Activated CD4-positive, alpha-beta T cell treated with anti-CD3 and anti-CD28 coated beads, Interleukin-2, amount 10 ng/mL, durations not matched to agents 7 days and 5 days (primary cell): ENCODE measurements at places on chromosomes 13 and 19. TPM values are rescaled to one million over a fixed set of nuclear protein-coding genes. Genes with fewer than 3 reads are reported as not detected.
A peak's percentile ranks its signal among the peaks of the same experiment; 100 is the strongest.

The DLL3 gene
- 0.35 TPM for total RNA-seq

The NXNL1 gene
- total RNA-seq, result not detected

The SEMA6B gene
- not detected for total RNA-seq

The SLC6A16 gene
- total RNA-seq, result 4.8 TPM

GRCh38 chr13:112473818-112474217 is 97.7 kb downstream of the SPACA7 start:
- no peak for DNase-seq

- DNase-seq, result no peak
These were observed 87.9 kb upstream of the WASF3 start for GRCh38 chr13:26469602-26470001.

- DNase-seq, result no peak
These were observed 108.2 kb downstream of the EDNRB start for GRCh38 chr13:77810430-77810829.

DNA sequence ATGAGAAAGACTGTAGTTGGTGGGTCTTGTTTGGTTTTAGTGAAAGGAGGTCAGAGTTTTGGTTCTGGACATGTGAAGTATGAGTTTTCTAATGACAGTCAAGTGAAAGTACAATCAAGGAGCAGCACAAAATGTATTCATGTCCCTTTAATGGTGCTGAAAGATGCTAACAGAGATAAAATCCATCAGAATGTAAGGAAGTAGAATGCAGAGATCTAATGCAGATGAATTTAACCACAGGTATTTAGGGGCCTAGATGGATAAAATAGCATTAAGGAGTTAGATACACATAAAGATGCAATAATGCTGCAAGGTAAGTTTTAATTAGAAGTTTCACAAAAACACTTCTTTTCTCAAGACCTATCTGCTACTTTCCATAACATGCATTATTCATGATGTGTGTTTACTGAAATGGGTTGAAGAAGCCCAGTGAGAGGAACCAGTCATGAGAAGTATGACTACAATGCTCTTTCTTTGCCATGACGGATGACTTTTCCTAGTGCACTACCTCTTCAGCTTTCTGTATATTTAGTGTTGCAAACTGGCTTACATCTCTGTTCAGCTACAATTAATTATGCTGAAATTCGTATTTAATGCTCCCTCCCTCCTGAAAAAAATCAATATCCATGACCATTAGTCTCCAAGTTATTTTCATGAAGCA is 222.9 kb upstream of the HTR2A start:
- no peak for DNase-seq

DNA sequence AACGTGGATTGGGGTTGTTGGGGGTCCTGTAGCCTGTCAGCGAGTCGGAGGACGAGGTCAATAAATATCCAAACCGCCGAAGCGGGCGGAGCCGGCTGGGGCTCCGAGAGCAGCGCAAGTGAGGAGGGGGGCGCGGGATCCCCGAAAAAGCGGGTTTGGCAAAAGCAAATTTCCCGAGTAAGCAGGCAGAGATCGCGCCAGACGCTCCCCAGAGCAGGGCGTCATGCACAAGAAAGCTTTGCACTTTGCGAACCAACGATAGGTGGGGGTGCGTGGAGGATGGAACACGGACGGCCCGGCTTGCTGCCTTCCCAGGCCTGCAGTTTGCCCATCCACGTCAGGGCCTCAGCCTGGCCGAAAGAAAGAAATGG is 754 bp upstream of the SIX5 start:
- DNase-seq, result peak; percentile 62

DNA sequence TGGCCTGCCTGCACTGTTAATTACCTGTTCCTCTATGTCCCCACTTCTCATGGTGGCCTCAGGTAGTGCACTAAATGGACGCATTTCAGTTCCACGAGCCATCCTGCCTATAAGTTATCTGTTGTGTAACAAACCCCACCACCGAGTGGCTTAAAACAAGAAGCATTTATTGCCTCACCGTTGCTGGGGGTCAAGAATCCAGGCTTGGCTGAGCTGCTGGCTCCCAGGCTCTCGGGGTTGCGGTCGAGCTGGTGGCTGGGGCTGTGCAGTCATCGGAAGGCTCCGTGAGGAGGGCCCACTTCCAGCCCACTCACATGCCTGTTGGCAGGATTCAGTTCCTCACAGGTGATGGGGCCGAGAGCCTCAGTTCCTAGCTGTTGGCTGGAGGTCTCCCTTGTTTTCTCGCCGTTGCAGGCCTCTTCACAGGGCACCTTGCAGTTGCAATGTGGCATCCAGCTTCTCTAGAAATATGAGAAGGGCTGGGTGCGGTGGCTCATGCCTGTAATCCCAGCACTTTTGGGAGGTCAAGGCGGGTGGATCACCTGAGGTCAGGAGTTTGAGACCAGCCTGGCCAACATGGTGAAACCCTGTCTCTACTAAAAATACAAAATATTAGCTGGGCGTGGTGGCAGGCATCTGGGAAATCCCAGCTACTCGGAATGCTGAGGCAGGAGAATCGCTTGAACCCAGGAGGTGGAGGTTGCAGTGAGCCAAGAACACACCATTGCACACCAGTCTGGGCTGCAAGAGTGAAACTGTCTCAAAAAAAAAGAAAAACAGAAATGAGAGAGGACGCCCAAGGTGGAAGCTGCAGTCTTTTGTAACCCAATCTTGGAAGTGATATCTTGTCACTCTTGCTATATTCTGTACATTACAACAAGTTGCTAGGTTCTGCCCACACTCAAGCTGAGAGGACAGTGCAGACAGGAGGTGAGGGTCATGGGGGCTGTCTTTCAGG is 6.5 kb upstream of the PTOV1 start:
- no peak for DNase-seq

DNA sequence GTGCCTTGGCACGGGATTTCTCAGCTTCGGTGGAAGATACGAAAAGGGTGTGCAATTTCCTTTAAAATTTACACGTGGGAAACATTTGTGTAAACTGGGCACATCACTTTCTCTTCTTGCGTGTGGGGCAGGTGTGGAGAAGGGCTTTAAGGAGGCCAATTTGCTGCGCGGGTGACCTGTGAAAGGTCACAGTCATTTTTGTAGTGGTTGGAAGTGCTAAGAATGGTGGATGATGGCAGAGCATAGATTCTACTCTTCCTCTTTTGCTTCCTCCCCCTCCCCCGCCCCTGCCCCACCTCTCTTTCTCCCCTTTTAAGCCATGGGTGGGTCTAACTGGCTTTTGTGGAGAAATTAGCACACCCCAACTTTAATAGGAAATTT is 7.2 kb downstream of the SLITRK5 start:
- no peak for DNase-seq

GRCh38 chr19:44498988-44499387 is 1.3 kb downstream of the ZNF180 start:
- DNase-seq, result no peak

DNA sequence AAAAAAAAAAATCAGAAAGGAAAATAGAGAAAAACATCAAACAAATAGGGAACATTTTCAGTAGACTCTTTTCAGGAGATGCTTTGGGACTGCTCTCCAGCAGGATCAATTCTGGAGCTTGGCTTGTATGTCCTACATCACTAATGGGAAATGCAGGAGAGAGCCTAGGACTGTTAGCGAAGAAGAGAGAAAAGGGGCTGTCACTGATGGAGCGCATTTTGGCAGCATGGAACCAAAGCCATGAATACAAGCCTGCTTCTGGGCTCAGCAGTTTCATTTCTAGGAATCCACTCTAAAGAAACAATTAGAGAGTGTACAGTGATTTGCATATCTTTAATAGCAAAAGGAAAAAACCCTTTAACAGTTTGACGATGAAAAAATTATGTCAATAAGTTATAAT is 203.9 kb downstream of the NUFIP1 start:
- DNase-seq, result no peak

DNA sequence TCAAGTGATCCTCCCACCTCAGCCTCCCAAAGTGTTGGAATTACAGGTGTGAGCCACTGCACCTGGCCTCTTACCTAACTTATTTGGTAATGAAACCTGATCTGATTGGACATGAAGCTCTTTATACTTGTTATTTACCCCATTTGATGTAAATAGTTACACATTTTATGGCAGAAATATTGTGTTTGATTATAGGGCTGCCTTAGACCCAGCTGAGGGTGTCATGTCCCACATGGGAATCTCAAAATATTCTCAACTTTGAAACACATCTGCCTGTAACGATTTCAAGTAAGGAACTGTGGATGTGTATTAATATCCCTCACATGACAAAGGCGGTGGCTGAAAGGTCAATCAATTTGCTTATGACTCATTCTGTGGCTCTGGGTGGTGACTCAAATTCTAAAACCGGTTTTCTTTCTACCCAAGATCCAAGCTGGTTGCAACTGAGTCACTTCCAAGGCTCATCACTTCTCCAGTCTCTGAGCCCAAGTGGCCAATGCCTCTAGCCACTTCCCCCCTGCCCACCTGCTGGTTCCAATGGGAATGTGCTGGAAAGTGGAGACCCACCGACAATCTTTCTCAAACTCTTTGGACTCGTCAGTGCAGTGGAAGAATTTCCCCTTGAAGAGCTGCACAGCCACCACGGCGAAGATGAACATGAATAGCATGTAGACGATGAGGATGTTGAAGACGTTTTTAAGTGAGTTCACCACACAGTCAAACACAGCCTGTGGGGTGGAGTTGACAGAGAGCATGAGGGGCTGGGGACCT is 110.9 kb downstream of the IER2 start:
- peak; percentile 18 for DNase-seq

- DNase-seq, result no peak
These were observed 19.5 kb upstream of the ZNF429 start for GRCh38 chr19:21485926-21486325.

DNA sequence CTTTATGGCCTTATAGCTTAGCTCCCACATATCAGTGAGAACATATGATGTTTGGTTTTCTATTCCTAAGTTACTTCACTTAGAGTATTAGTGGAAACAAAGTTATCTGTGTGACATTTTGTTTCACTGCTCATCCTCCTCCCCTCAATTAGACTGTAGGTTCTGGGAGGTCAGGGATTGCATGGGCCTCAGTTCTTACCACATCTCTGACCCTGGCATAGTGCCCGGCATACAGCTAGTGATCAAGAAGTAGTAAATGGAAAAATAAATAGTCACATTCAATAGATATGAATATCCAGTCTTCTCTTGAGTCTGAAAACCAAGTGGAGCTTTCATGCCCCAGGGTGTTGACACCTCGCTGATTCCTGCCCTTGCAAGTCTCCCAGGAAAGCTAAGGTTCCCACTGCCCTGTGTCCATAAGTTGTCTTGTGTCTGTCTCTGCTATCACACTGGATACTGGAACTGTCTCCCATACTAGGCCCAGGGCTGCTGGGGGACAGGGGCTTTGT is 249.5 kb upstream of the TSHZ3 start:
- no peak for DNase-seq

GRCh38 chr19:44371815-44372480 is 15.5 kb upstream of the ZNF112 start:
- no peak for DNase-seq

- no peak for DNase-seq
These were observed 81.1 kb downstream of the TNFSF13B start for GRCh38 chr13:108350579-108350978.
